NAMALWA (cell line): ENCODE measurements at places on chromosomes 5 and 9.
A peak's percentile ranks its signal among the peaks of the same experiment; 100 is the strongest.

- no peak for DNase-seq
Observed at GRCh38 chr9:131477367-131477766, 25.4 kb upstream of the POMT1 start.

DNA sequence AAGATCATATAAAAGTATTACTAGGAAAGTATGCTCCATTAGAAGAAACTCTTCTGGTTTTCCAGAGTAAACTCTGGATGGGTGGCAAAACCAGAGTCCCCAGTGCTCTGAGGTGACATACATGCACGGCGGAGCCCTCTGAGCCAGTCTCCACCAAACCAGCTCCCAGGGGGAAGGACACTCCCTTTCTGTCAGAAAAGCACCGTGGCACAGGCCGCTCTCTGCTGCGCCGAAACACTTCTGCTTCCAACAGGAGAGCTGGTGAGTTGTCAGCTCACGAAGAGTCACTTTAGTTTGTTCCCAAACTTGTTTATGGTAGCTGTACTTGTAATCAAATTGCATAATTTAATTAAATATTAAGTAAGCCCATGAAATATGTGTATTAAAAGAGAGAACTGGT lies 184.6 kb downstream of the CDK5RAP2 start:
- no peak for DNase-seq

GRCh38 chr9:81787747-81788632 lies 98.6 kb upstream of the TLE1 start:
- DNase-seq: no peak

DNA sequence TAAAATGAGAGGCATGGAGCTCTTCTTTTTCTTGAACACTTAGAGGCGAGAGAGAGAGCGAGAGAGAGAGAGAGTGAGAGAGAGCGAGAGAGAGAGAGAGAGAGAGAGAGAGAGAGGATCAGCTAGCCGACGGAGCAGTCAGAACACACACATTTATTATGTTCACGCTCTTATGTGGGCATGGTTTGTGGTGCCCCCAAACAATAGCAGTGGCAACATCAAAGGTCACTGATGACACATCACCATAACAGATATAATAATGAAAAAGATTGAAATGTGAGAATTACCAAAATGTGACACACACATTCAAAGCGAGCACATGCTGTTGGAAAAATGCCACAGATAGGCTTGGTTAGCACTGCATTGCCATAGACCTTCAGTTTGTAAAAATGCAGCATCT lies 116.1 kb downstream of the KDM4C start:
- no peak for DNase-seq

- DNase-seq: no peak
Observed at GRCh38 chr9:74876382-74876949, 11.3 kb downstream of the TRPM6 start.

GRCh38 chr5:57915536-57915935 lies 432.9 kb upstream of the ACTBL2 start:
- DNase-seq: no peak

- DNase-seq: peak; percentile 71
Observed at GRCh38 chr9:6667633-6668280, 22.2 kb upstream of the GLDC start.

DNA sequence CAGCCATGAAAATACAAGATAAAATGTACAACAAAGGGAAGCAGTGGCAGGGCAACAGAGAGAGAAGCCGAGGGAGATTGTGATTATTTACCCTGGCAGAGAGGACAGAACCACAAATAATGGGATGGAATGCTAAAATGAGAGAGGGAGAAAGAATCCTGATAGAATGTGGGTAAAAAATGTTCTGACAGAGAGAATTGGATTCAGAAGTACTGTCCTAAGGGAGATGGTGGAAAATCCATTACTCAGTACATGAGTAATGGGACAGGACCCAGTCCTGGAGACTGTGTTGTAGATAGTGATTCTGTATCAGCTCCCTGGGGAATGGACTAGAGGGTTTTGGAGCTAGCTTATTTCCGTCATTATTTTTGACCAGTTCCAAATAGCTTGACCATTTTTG lies 831.5 kb downstream of the MAT2B start:
- no peak for DNase-seq

GRCh38 chr5:102625468-102625867 lies 126.7 kb upstream of the SLCO6A1 start:
- no peak for DNase-seq

DNA sequence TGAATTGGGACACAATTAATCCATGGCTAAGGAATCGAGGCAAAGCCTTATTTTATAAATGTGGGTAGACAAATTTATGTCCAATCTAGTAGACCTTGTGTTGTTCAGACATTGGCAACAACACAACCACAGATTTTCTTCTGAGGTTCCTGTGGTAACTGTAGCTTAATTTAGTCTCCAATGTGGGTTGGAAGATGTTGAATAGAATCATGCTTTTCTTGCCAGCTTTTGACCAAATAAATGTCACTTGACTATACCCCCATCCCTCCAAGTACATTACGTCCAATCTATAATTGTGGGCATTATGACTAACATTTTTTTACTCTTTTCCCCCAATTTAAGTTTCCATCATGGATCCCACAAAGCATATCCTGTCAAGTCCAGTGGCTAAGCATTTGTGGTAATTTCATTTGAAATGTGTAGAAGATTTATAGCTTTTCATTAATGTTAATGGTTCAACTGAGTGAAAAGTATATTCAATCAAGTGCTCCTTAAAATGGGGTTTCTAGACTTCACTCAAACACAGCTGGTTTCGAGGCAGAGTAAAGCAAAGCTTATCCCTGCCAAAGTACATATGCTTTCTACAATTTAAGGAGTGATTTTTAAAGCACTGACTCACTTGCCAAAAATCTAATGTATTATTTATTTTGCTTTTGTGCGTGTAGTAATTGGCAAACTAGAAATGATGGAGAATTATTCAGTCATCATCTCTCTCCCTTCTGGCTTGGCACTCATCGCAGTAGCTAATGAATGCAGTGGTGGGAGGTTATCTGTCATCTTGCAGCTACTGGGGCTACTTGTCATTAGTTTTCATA lies 141.8 kb downstream of the FAM174A start:
- DNase-seq: no peak

DNA sequence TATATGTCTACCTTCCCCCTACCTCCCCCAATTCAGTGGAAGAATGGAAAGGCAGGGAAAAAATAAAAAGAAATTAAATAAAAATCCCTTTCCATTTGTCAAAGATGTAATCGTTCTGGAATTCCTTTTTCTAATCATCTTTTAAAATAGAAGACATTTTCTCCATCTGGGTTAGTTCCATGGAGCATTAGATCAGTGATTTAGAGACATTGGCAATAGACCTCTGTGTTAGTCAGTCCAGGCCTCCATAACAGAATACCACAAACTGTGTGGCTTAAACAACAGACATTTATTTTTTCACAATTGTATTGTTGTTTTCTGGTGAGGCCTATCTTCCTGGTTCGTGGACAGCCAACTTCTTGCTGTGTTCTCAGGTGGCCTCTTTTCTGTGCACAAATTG lies 516.6 kb upstream of the DAB2 start:
- DNase-seq: no peak

GRCh38 chr5:90932052-90932699 lies 373.6 kb downstream of the ADGRV1 start:
- DNase-seq: peak; percentile 64

- no peak for DNase-seq
Observed at GRCh38 chr9:133264235-133264764, 10.7 kb downstream of the ABO start.

GRCh38 chr5:174188295-174188694 lies 142.8 kb downstream of the NSG2 start:
- DNase-seq: peak; percentile 26

- no peak for DNase-seq
Observed at GRCh38 chr9:88998503-88998902, 7.2 kb downstream of the S1PR3 start.

GRCh38 chr5:15933259-15934207 lies 246.1 kb downstream of the MARCHF11 start:
- DNase-seq: no peak

DNA sequence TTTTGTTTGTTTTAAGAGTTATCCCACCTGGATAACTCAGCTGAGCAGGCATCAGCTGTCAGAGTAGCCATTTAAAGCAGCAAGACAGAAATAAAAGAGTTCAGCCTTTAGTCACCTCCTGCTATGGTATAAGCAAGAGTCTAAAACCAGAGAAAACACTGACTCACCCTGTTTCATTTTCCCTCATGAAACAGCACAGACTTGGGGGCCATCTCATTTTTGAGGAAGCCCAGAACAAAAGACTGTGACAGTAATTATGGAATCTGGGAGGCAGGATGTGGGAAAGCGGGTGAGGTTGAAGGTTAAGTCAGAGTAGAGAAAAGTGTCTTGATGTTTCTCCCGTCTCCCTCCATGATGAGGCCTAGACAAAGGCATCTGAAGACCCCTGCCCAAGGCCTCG lies 90.2 kb upstream of the FAM174A start:
- no peak for DNase-seq
